ENCODE measurements at places on chromosomes 6 and 20.

- DNase-seq = no peak
Observed at GRCh38 chr6:15961635-15962448, 167.0 kb upstream of the MYLIP start.

DNA sequence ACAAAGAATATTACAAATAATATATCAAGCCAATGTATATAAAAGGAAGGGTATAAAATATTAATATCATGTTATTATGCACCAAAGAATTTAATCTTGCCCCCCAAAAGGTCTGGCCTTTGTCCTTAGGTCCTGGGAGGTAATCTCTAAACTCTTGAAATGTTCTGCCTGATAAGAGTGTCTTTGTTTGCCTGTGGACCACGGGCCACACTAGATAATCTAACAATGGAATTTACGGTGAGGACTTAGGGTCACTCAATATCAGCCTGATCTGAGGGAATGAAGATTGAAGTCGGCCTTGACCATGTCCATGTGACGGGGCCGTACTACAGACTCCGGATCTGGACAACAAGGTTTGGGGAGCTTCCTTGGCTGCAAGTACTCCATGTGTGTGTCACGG, 42.9 kb downstream of the HUS1B start:
- no peak for DNase-seq

GRCh38 chr6:32488083-32488482, 42.0 kb downstream of the HLA-DRB5 start:
- no peak for DNase-seq

DNA sequence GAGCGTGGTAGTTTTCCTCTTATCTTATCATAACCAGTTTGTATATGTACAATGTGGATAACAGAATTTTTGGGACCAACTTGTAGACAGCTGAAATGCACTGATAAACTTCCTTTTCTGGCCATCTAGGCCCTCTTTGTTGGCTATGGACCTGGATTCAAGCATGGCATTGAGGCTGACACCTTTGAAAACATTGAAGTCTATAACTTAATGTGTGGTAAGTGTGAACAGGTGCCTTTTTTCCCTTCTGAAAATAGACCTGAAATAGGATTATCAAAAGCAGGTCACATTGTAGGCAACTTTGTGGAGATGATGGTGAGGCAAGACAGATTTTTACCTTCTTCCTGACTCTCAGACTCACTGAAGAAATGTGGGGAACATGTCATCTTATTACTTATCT, 67.8 kb downstream of the ENPP1 start:
- DNase-seq = no peak

DNA sequence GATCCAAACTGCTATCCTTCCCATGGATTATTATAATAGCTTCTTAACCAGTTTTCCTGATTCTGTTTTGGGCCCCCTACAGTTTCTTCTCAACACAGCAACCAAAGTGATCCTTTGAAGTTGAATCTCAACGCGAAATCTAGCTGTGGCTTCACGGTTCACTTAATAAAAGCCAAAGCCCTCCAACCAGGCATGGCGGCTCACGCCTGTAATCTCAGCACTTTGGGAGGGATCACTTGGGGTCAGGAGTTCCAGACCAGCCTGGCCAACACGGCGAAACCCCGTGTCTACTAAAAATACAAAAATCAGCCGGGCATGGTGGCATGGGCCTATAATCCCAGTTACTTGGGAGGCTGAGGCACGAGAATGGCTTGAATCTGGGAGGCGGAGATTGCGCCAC, 3.3 kb downstream of the RMND1 start:
- no peak for DNase-seq

DNA sequence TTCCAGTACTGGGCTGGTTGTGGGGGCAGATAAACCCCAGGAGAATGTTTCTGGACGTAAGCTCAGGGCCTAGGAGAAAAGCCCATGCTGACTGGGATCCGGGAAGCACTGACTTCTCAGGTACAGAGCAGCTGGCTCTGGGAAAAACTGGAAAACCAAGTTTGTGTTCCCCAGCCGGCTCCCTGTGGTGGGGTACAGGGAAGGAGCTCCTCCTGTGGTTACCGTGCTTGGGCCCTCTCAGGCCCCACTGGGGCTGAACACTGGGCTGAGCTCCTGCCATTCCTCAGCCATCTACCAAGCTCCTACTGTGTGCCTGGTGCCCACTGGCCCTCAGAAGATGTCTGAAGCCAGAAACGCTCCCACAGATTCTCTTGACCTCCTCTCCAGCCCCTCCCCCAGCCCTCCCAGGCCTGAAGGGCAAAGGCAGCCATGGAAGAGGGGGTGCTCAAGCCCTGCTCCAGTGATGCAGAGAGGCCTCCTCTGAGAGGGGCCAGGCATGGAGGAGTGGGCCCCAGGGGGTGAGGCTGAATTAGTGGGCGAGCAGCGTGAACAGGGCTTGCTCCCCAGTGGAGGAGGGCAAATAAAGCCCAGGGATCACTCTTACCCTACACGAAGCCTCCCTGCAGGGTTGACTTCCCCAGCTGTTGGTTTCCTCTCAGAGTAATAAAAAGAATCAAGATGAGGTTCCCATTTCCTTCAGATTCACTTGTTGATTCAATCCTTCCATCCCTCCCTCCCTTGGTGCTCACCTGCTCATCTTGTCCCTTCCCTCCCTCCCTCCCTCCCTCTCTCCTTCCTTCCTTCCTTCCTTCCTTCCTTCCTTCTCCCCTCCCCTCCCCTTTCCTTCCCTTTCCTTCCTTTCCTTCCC, 100.0 kb downstream of the VEGFA start:
- no peak for DNase-seq

GRCh38 chr6:118335325-118335816, 212.7 kb upstream of the PLN start:
- DNase-seq = peak; percentile 90

DNA sequence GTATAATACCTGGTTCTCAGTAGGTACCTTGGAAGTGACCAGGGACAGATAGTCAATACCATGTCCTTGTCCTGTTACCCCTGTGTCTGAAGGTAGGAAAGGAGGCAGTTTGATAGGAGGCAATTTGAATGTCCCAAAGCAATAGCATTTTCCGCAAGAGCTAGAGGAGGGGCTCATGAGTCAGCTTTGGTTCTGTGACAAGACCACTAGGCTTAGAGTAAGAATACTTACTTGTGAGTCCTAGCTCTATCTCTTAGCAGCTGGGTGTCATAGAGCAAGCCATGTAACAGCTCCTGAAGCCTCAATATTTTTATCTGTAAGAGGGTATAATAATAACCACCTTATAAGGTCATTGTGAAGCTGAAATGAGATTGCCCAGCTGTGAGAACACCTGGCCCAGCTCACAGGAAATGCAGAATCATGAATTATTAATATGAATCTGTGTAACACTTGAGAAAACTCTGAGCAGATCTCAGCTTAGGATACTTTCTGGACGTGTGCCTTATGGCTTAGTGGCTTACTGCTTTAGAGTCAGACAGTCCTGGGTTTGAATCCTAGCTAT, 58.6 kb downstream of the DAAM2 start:
- DNase-seq = no peak

DNA sequence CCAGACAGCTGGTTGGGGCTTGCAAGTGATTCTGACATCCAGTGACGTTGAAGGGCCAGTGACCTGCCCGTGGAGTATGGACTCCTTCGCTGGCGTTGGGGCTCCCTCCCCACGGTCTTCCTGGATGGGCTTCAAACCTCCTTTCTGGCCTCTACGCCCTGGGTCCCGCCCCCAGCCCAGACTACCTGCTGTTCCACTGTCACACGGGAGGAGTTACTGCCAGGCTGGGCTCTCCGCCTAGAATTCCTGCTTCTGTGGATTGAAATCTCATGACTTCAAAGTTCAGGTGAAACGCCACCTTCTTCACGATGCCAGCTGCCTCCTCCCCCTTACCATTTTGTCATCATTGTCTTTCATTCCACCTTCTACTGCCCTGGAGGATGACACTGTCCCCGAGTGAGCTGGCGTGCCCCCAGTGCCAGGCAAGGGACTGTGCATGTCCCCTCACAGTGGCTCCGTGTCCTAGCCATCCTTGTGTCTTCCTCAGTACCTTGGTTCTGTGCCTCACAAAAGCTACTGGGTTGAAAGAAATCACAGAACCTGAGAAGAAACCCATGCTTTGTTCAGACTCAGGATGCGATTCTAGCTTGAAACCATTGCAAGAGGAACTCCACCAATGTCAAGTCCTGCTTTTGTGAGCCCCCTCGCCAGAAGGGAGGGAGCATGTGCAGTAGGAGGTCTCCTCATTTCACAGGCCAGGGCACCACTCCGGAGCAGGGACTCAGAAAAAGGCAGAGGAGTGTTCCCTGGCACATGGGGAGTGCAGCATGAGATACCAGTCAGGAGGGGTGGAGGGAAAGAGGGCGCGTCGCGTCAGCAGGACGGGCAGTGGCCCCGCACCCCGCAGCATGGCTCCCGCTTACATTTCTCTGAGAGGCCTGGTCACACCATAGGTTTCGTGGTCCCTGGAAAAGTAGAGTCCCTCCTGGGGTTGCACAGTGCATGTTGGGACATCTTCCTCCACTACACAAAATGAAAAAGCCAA, 11.0 kb upstream of the IRF4 start:
- DNase-seq = no peak

- DNase-seq = peak; percentile 17
Observed at GRCh38 chr6:28880894-28881780, 42.6 kb downstream of the TRIM27 start.

- no peak for DNase-seq
Observed at GRCh38 chr6:158780988-158781691, 38.0 kb downstream of the EZR start.

- no peak for DNase-seq
Observed at GRCh38 chr6:129500958-129501739, 208.8 kb downstream of the ARHGAP18 start.

GRCh38 chr20:54497931-54498718, 22.7 kb downstream of the DOK5 start:
- no peak for DNase-seq

DNA sequence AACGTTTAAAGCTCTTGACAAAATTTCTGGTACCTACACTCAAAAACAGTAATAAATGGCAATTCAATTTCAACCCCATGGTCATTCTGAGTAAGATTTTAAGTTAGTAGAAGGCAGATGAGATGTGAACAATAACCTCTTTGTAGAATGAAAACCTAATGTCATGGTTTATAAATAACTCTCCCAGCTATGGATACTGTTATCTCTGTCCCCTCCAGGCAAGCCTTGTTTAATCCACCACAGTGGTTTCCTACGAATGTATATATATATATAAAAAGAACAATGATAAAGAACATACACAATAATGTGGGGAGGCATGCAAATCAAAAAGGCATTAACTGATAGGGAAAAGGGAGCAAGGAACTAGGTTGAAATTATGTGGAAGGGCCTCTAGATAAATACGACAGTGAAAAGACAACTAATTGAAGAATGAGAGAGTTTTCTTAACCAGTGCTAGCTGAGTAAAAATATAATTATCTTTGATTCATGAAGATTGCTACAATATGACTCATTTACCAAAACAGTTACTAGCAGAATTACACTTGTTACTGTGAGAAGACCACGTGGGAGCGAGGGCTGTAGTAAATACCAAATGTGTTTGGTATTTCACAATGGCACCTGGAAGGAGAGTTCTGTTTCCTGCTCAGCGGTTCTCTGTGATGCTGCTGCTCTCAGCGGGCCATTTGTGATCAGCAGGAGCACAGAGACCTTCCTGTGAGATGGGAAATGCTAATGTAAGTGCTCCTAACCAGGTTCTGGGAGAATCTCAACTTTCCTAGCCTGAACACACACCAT, 173.7 kb downstream of the MBOAT1 start:
- no peak for DNase-seq

- DNase-seq = no peak
Observed at GRCh38 chr20:52752023-52752422, 220.1 kb upstream of the TSHZ2 start.

DNA sequence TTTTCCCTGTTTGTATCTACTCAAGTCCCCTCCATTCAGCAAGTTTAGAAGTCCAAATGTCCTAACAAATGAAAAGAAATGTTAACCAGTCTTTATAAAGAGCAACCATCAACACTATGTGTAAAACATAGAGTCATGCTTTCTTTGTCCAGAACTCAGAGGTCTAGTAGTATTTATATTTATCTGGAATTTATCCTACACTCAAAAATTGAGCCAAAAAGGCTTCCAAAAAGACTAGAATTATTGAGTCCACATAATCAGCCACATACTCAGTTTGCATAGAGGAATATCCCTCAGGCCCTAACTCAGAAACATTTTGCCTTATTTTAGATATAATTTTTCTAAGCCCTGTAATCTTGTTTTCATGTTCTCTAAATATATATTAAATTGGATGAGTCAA, 455.0 kb downstream of the COL12A1 start:
- DNase-seq = no peak

DNA sequence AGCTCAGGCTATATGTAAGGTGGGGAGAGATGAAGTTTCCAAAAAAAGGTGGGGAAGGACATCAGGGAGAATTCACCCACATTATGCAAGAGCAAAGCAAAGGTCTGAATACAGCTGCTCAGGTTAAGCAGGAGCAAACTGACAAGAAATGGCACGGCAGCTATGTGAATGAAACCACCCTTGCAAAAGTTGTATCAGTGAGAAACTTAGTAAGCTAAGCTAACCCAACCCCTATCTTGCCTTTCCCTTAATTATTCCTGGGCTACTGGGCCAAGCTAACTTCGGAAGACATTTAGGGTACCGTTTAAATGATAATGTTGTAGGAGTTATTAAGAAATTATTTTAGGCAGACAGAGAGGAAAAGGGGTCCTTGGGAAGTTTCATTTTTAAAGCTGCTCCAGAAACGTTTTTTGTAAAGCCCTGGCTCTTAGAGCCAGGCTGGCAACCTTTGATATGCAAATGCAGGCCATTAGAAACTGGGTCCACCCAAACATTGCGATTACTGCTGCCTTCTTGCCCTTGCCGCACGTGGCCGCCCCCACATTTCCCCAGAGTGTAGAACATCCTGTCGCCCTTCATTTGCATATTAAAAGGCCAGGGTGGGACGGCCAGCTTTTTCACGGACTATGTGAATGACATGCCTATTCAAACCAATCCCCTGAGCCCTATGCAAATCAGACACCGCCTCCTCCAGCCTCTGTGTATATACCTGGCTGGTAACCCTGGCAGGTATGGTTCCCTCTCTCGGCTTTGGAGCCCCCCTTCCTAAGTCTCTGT, 60.5 kb upstream of the SAMD5 start:
- no peak for DNase-seq

Data from NCI-H2029 treated with DMSO at 0.1 percent for 48 hours (cell line).